Activated effector memory CD4-positive, alpha-beta T cell treated with anti-CD3 and anti-CD28 coated beads, Interleukin-2, amount 50 U/mL, for 16 hours (primary cell): ENCODE measurements at places on chromosomes 1 and 21.
A peak's percentile ranks its signal among the peaks of the same experiment; 100 is the strongest.

DNA sequence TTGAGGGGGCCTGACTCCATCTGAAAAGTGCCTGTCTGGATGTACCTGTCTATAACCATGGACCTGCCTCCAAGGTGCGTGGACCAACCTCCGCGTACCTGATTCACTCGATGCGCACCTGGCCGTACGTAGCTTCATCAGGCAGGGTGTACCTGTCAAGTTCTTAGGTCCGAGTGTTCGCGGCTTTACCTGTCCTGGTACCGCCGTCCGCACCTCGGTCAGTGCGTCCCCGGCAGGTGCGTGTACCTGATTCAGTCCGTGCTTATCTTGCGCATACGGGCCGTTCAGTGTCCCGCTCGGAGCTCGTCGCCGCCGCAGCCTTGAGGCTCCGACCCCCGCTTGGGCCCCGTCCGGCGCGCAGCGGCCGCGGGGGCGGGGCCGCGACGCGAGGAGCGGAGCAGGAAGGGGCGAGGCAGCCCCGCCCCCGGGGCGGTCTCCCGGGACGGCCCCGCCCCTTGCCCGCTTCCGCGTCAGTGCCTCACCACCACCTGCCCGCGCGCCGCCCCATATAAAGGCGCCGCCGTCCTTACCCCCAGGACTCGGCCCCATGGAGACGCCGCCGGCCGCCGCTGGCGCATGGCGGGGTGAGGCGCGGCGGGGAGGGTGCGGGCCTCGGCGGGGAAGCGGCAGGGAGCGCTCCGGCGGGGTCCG lies at the start of gene ZC3H12A:
ZC3H12A (plus strand) TSS at position 535 of the 651 bp plus-strand sequence. CDS start 917 bp downstream, outside the sequence.
- peak; percentile 97 for DNase-seq

DNA sequence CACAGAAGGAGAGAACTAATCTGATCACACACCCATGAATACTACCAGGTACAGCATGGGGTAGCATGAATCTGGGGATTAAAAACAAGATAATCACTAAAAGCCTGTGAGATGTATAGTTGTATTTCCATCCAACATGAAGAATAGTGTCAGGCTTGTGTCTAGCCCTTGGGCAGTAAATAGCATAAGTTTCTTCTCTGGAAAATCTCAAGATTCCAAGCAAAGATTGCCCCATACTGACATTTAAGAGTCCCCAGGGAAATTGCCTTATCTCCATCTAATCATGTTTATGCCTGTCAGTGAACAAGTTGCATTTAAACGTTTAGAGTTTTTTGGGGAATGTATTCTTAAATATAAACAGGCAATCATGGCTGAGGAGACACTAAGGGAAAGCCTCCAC lies 109.2 kb upstream of the SERTAD4 start:
- no peak for DNase-seq

DNA sequence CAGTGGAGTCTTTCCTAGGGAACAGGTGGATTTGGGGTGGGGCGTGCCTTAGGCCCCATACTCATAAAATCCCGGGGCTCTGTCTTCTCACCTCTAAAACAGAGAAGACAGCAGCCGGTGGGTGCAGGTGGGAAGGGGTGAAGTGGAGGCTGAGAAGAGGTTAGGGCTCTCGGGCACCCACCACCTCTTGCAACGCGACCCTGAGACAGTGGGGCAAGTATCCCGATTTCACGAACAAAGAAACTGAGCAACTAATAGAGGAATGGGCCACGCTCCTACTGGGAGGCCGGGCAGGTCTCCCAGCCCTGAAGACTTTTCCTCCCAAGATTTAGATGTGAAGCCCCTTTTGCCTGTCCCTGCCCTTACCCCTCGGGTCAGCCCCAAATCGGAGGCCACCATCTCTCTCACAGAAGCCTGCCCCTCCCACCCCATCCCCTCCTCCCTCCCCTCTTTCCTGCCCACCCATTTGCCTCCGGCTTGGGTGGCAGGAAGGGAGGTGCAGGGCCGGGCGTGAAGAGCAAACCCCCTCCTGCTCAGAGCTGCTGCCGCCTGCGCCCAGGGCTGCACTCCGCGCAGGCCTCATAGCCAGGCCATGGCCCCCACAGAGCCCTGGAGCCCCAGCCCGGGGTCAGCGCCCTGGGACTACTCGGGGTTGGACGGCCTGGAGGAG lies at the start of gene GPR25:
GPR25 (plus strand) TSS at position 536 of the 670 bp plus-strand sequence; CDS start at position 593, 57 bp downstream.
- DNase-seq, result no peak

DNA sequence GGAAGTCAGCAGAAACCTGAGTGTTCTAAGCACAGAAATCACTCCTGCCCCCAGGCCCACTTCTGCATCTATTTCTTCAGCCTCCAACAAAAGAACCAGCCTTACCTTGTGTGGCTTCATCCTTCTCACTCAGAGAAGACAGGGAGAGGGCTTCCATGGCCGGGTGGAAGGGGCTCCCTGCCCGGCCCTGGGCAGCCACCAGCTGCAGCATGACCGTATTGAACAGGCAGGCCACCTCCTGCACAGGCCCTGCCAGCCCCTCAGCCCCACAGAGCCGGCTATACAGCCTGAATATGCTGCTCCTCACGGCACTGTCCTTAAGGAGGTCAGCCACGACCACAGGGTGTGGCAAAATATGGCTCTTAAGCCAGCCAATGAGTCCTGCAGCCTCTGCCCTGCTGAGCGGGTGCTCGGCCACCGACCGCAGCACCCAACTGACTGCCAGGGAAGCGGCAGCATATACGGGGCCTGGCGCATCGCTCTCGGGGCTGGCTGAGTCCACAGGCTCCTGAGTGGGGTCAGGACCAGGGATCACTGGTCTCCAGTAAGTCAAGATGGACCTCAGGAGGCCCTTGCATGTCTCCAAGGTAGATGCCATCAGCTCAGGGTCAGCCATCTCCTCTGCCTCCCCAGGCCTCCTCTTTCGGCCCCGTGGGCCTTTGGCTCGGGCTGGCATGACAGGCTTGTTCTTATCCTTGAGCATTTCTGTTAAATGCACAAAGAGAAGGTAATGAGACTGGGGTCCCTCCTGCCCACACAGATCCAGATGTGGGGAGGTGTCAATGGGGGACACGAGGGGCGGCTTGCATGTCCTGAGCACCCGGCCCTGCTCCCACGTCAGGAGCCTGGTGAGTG lies 17.9 kb downstream of the MRAP start:
- peak; percentile 39 for DNase-seq

DNA sequence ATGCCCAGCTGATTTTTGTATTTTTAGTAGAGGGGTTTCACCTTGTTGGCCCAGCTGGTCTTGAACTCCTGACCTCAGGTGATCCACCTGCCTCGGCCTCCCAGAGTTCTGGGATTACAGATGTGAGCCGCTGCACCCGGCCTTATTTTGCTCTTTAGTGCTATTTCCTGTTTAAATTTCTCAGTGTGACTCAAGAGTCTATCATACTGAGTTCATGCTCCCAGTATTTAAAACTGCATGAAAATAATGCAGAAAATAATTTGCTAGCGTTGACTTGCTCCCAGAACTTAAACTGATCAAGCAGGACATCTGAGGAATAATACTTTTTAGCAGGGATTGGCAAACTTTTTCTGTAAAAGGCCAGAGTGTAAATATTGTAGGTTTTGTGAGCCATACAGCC lies 86.4 kb upstream of the C1orf21 start:
- no peak for DNase-seq

DNA sequence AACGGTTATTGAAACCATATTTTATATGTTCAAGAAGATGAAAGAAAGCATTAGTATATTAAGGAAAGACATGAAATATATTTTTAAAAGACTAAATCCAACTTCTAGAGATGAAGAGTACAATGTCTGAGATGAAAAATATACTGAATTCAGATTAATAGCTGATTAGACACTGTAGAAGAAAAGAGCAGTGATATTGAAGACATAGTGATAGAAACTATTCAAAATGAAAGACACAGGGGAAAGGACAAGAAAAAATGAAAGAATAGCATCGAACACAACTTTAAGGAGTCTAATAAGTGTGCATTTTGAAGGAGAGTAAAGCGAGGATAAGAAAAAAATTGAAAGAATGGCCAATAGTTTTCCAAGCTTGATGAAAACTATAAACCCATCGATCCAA lies 11.2 kb upstream of the IFNAR1 start:
- no peak for DNase-seq

DNA sequence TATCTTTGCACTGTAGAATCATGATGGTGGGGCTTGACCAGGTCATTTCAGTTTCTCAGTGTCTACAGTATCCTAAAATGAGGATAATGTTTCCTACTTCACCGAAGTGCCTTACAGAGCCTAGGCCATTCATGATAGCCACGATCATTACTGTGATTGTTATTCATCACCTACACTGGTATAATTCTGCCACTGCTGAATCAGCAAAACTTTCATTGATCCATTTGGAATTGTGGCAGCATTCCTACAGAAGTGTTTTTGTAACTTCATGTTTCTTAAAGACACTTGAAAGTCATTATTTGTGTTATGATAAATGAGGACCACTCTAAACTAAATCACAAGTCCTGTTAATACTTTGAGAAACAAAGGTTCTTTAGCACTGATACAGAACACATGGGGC lies 6.0 kb upstream of the PLPPR5 start:
- DNase-seq, result no peak
